ENCODE measurements at places on chromosomes 16 and 17. TPM values are rescaled to one million over a fixed set of nuclear protein-coding genes. Genes with fewer than 3 reads are reported as not detected.

The ANKRD40CL gene
- total RNA-seq: not detected

The UNK gene
- 27.5 TPM for total RNA-seq

- DNase-seq: no peak
Observed at GRCh38 chr16:66619534-66620428, 15.3 kb downstream of the CMTM3 start.

- DNase-seq: no peak
Observed at GRCh38 chr17:76841776-76842405, 26.3 kb upstream of the MGAT5B start.

- DNase-seq: no peak
Observed at GRCh38 chr16:70396246-70396904, 42.5 kb downstream of the ST3GAL2 start.

DNA sequence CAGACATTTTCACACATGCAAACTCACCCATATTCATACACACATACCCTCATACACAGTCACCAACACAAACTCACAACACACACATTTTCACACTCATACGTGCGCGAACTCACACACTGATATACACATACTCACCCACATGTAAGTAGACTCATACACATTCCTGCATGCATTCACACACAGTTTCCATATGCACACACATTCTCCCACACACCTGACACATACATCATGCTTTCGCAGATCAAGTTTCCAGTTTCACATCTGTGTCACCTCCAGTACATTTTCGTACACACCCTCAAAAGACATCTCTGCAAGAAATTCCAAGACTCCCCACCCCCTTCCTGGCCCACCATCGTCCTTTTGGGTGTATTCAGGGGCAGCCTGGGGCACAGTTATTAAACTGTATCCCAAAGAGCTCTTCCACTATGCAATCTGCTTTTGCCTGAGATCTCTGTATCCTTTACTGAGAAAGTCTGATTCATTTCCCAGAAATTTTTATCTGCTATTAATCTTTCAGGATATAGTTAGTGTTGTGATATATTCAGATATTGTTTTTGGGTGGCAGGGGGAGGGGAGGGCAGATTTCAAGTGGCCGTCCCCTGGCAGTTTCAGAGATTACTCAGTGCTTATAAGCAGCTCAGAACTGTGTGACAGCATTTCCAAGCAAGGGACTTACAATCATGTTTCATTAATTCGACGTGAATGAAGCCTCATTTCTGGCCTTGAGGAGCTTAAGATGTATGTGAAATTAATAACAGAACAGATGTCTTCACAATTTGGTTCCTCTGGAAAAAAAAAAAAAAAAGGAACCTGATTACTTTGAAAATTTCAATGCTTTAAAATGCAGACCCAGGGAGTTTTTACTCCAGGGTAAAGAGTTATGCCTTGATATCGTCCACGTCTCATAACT, 35.3 kb upstream of the MMP2 start:
- no peak for DNase-seq

DNA sequence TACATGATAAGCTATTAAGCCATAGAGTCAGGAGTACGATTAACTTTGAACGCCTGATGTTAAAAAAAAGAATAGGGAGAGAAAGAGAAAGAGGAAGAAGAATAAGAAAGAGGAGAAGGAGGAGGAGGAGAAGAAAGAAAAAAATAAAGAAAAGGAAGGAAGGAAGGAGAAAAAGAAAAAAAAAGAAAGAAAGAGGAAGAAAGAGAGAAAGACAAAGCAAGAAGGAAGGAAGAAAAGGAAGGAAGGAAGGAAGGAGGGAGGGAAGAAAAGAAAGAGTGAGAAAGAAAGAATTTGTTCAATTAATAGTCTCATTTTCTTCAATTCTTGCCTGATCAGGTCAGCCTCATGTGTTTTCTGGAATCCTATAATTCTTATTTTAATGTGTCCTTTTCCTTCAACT, 33.7 kb downstream of the HS3ST2 start:
- no peak for DNase-seq

GRCh38 chr17:57356719-57357391, 100.5 kb downstream of the MSI2 start:
- DNase-seq: no peak

DNA sequence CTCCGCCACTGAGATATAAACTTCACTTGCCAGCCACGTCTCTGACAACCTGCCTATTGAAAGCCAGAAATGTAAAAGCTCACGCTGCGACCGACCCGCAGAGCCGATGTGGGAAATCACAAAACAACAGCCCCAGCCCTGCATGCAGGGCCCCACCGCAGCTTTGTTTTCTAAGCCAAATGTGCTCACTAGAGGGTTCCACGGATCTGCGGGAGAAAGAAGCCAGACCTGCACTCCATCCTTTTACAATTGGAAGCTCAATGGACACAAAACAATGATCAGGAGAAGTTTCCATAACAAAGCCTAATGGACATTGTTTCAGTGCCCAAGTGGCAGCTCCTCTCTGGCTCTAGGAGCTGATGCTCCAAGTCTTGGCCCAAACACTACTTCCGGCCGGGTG, 33.1 kb downstream of the WIPI1 start:
- DNase-seq: no peak

GRCh38 chr16:49745311-49745747, 110.6 kb downstream of the ZNF423 start:
- no peak for DNase-seq

GRCh38 chr16:84751241-84751640, 51.4 kb downstream of the USP10 start:
- DNase-seq: no peak

DNA sequence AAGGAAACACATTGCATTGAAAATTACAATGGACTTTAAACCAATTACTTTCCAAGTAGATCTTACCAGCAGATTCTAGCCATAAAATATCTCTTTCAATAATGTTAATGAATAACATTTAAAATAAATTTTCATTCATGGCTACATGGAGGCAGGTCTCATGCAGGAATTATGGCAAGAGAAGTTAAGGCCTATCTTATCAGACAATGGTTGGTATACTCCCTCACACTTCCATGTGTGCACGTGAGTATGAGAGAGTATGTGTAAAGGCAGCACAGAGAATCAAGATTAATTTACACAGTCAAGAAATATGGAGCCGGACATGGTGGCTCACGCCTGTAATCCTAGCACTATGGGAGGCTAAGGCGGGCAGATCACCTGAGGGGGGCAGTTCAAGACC, 76.5 kb downstream of the HELZ start:
- DNase-seq: no peak

DNA sequence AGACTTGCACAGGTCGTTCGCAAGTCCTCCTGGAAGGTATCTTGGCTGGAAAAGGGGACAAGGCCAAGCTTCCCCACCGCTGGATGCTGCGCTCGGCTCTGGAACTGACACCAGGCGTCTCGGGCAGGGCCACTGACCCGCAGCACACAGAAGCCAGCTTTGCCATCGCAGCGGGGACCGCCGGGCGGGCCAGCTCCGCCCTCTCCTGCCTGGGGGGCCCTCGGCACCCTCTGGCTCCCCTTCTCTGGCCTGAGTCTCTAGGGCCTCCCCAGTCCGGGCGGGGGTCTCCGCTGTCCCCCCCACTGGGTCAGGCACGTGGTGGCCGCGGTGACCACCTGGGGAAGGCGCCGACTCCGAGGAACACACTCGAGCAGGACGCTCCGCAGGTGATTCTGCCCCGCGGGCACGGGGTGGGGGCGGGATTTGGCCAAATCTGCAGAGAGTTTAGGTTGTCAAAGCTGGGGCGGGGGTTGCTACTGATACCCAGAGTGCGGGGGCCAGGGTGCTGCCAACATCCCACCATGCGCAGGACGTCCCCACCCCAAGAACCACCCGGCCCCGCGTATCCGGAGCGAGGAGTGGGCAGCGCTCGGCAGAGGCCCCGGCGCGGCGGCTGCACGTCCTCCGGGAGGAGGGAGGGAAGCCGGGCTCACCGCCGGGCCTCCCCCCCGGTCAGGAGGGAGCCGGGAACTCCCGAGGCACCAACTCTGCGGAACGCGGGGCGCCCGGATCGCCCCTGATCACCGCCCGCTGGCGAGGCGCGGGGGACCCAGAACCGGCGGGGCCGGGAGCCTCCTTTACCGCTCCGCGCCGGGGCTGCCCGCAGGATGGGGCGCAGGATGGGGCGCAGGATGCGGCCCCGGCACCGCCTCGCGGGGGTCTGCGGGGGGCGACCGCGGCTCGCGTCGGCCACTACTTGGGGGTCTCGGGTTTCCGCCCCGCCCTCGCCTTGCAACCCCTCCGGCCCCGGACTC, 744 bp upstream of the METRNL start:
- no peak for DNase-seq

DNA sequence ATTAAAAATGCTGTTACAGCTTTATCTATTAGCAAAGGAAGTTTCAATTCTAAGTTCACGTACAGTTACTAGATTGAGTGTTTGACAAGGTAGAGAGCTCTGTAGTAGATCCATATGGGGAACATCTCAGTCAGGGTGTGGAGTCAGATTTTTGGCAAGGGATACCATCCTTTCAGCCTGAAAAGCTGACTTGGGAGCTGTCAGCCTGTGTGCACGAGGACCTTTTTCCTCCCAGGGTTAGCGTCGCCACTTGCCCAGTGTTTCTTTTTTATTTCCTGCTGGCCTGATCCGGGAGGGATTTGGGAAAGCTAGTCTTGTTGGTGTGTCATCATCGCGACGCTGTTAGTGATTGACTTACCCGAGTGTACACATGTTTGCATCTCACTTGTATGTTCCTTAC, 29.5 kb downstream of the WWOX start:
- DNase-seq: no peak

DNA sequence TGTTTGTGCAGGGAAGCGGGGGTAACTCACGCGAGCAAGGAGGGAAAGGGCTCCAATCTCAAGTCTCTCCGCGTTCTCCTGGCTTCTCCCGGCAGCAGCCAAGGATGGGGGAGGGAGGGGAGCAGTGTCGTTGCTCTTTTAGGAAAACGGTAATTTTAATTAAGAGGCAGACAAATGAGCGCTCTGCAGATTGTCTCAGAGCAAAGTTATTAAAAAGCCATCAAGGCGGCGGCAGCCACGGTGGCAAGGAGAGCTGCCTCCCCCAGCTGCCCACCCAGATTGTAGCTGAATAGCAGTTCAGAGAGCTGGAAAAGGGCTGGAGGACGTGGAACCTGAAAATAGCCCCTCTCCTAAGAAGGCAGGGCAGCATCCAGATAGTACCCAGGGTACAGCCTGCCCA, 11.6 kb downstream of the SRCIN1 start:
- no peak for DNase-seq

GRCh38 chr17:4899341-4900230, at the start of gene C17orf107:
TSS of gene C17orf107 (plus strand) at chr17:4899536. CDS start at chr17:4899763, 227 bp downstream.
- DNase-seq: peak; percentile 80

GRCh38 chr16:26598061-26598460, 468.7 kb upstream of the C16orf82 start:
- no peak for DNase-seq

GRCh38 chr17:35191001-35191695, 3.0 kb downstream of the SLC35G3 start:
- no peak for DNase-seq

- no peak for DNase-seq
Observed at GRCh38 chr17:81207610-81208581, 14.9 kb downstream of the CEP131 start.

DNA sequence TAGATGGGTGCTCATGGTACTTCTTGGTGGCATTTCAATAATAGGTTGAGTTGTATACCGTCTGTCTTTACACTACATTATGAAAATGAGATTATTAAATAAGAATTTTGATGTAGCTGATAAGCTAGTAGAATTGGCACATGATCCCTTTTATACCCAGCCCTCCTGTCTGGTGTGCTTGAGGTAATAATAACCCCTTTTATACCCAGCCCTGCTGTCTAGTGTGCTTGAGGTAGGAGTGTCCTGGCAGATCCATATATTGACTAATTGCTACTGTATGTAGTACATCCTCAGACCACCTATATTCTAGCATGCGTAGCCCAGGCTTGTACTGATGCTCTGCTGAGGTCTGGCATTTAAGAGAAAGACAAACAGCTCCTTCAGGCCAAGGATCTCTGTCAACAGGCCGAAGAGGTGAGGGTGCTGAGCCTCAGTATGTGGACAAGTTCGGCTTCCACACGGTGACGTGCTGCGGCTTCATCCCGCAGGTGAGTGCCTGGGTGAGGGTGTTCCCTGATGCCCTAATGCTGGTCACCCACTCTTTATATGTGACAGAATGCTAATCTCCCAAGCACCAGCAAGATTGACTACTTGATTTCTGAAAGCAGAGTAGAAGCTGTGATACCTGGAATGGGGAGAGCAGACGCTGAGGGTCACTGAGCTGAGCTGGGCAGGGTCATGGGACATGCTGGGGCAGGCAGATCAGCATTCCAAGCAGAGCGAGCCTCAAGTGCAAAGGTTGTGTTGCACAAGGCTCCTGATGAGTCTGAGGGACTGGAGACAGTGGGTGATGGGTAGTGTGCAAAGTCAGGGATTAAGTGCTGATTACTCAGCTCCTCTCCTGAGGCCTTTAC, 5.7 kb downstream of the FN3K start:
- no peak for DNase-seq

DNA sequence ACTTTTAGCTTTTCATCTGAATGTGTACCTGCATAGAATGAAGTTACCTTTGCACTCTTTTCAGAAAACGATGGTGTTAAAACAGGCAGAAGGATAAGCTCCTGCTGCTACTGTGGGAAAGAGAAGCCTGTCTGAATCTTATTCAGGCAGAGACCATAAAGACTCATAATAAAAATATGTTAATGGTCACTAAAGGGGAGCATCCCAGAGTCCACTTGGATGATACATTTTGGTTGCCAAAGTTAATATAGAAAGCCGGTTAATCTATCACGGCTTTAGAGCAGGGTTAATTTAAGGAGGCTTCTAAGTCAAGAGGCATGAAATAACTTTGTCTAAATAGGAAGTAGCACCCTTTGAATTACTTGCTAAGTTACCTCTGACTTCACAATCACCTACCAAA, 2.9 kb downstream of the MARCHF10 start:
- DNase-seq: no peak

DNA sequence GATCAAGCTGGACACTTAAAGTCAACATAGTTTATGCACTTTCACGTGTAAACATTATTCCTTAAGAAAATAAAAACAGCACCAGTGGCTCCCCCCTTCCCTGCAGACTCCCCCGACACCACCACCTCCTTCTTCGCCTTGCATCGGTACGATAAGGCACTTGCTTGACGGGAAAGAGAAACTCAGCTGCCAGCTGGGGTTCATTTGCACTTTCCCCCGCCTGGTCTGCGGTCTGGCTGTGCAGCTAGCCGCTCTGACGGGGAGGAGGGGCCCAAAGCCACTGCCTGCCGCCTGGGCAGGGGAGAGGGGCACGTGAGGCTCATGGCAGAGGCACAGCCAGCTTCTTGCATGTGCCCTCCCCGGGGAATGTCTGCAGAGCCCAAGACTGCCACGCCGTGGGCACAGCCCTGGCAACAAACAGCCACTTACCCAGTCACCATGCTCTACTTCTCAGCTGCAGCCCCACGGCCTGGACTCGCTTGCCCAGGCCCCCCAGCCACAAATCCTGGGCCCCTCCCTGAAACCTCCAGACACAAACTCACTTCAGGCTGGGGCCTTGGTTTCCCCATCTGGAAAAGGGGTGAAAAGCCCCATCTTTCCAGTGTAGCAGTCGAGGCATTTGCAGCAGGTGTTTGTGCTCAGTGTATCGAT, 16.5 kb upstream of the PRM1 start:
- DNase-seq: peak; percentile 88

DNA sequence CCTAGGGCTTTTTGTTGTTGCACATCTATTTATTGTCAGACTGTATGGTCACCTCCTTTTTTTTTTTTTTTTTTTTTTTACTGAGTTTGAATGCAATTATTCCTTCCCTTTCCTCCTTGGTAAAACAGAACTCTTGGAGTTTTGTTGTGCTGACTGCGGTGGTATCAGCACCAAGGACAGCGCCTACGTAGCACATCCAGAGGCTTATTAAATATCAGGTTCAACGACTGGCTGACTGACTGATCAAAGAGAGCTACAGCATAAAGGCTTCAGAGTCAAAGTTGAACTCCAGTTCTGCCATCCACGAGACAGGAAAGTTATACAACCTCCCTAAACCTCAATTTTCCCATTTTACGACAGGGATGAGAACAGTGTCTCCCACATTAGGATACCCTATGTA, 86.1 kb upstream of the RBFOX1 start:
- peak; percentile 35 for DNase-seq
